ENCODE measurements at places on chromosomes 1 and 21. TPM values are rescaled to one million over a fixed set of nuclear protein-coding genes. Genes with fewer than 3 reads are reported as not detected.

DNA sequence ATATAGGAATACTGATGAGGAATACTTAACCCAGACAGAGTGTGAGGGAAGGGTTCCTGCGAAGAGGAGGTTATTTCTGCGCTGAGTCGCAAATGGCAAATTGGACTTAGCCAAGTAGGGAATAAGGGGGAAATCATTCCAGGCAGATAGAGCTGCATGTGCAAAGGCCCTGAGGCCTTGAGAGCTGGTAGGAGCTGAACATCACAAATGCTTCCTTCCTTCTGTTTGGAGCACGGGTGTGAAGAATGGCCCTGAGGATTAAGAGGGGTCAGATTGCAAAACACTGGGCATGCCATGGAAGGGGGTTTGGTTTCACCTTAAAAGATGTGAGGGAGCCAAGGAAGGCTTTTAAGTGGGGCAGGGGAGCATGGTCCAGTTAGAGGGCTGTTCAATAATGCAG lies 12.4 kb downstream of the IER5 start:
- no peak for DNase-seq

Gene FASLG
- total RNA-seq = 55.9 TPM

Gene TSPAN2
- total RNA-seq = 0.21 TPM

Gene PDPN
- total RNA-seq = not detected

Gene FAAH
- total RNA-seq = 6.8 TPM

- no peak for DNase-seq
These were observed 15.8 kb upstream of the VCAM1 start for GRCh38 chr1:100703716-100704115.

GRCh38 chr21:44884097-44884496 lies 10.6 kb upstream of the PTTG1IP start:
- no peak for DNase-seq

GRCh38 chr1:229579059-229579673 lies 20.7 kb upstream of the ABCB10 start:
- no peak for DNase-seq

- no peak for DNase-seq
These were observed 85.3 kb downstream of the PSMG1 start for GRCh38 chr21:39097981-39098380.

All from activated CD4-positive, alpha-beta T cell treated with anti-CD3 and anti-CD28 coated beads, Interleukin-2, amount 10 ng/mL, durations not matched to agents 24 days and 14 days (primary cell).